ENCODE measurements at places on chromosomes 7 and 10. TPM values are rescaled to one million over a fixed set of nuclear protein-coding genes. Genes with fewer than 3 reads are reported as not detected.

DNA sequence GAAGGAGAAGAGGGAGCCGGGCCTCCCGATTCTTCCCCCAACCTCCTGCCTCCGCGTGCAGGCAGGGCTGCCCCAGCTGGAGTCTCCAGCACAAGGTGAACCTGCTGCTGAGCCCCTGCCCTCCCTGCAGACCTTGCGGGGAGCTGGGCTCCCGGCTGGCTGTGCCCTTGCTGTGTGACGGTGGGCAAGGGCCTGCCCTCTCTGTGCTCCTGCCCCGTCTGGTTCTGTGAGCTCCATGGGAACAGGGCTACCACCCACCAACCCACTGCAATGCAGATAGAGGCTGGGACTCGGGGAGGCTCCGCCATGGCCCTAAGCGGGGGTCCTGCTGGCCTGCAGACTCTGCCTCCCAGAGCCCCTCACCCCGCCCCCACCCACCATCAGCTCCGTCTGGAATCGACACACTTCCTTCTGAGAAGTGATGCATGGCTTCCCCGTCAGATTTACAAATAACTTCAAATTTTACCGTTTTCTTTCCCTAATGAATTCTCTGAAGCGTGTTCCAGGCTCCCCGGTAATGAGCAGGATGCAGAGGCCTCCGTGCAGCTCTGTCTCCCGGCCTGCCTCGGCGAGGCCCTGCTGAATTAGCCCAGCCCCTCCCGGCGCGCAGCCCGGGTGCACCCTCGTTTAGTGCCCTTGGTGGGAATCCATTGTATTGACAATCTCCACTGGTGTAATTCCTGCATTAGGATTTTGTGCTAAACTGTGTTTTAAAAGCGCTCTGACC lies 111.0 kb downstream of the MICALL2 start:
- no peaks in the 10 kb centered on the region for H3K27me3 ChIP-seq
- DNase-seq = no peak
- no peak overlapping the region for H3K27ac ChIP-seq
- H3K4me1 ChIP-seq = no peaks in the 10 kb centered on the region
- no peak overlapping the region for H3K4me3 ChIP-seq
- H3K36me3 ChIP-seq = no peaks in the 10 kb centered on the region

DNA sequence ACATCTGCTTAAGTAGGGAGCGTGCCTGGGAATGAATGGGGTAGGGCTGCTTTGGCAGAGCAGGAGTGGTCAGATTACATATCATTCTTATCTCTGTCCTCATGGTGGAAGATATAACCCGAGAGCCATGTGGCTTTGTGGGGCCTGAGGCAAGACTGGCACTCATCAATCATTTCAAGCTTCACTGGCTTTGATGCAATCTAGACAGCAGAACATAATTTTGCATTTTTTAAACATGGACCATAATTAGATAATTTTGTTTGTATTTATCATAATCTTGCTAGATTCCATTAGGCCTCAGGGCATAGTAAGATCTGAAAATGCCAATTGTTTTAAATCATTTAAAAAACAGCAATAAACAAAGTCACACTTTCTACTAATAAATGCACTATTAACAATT lies 480.3 kb downstream of the NXPH1 start:
- H3K36me3 ChIP-seq = no peaks in the 10 kb centered on the region
- H3K4me3 ChIP-seq = no peak overlapping the region
- no peak for DNase-seq
- no peaks in the 10 kb centered on the region for H3K27me3 ChIP-seq
- no peak overlapping the region for H3K27ac ChIP-seq

GRCh38 chr7:43888993-43889945 lies 17.1 kb downstream of the URGCP start:
- H3K4me1 ChIP-seq = no peaks in the 10 kb centered on the region
- H3K27ac ChIP-seq = no peak overlapping the region
- H3K36me3 ChIP-seq = no peaks in the 10 kb centered on the region

GRCh38 chr7:80482950-80483349 lies 28.9 kb downstream of the GNAT3 start:
- DNase-seq = no peak
- no peak overlapping the region for H3K27ac ChIP-seq
- H3K27me3 ChIP-seq = no peaks in the 10 kb centered on the region
- no peaks in the 10 kb centered on the region for H3K4me1 ChIP-seq
- no peaks in the 10 kb centered on the region for H3K36me3 ChIP-seq

The BUD31 gene
- total RNA-seq = 194 TPM

The ANXA8L1 gene
- total RNA-seq = not detected
